ENCODE measurements at places on chromosomes 7 and 10.

DNA sequence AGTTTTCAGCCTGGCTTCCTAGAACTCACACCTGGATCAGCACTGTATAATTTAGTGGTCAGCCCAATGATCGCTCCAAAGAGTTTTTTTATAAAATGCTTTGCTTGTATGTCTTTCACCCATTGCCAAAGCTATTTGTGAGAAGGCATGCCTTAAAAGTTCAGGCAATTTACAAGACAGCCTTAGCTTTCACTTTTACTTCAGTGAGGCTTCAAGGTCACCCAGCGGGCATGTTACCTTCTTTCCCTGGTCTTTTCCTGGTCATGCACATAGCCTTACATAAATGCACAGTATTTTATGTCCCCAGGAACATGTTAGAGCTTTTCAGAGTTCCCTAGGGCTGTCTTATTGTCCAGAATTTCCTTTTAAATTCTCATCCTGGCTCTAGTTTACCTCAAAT lies 179.9 kb upstream of the TMEM72 start:
- DNase-seq, result no peak

DNA sequence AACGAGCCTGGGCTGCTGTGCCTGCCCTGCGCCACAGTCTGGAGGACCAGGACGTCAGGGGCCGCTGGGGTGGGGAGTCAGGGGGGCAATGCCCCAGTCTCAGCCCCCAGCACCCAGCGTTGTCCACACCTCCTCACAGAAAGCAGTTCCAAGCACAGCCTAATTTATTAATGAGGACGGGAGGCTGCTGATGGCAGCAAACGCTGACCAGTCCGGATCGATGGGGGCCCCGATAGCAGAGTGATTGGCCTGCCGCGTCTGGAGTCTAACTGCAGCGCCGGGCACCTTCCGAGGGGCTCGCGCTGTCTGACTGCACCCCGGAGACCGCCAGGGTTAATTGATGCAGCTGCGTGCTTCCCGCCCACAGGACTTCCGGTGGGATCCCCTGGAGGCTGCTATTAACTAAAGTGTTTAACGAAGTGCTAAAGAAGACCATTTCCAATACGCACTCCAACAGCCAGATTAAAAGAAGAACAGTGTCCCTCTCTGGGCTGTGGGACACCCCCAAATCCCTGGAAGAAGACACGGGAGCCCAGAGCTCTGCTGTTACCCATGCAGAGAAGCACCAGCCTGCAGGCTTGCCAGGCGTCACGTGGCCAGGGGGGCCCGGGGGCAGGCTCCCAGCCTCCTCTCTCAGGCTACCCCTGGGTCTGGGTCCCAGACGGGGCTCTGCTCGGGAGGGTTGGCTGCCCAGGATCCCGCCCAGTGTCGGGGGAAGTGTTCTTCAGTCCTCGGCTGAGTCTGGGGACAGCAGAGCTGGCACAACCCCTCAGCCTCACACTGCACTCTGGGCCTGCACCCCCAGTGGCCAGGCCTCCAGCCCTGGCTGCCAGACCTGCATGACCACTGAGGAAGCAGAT lies 63.8 kb downstream of the MICALL2 start:
- no peak for DNase-seq

DNA sequence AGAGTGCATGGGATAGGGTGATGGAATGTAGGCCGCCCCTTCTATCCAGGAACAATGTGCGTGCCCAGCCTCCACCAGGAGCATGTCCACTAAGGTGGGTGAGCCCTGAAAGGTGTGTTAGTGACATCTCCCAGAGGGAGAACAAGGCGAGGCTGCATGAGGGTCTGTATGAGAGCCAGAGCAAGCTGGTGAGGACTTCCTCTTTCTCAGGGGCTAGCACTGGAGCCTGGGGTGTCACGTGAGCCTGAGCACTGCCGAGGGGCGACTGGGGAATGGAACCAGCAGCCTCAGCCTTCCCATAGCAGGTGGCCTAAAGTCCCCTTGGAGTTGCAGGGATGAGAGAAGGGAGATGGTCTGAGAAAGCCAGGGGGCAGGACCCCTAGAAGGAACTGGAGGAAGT lies 156.3 kb upstream of the COBL start:
- no peak for DNase-seq

DNA sequence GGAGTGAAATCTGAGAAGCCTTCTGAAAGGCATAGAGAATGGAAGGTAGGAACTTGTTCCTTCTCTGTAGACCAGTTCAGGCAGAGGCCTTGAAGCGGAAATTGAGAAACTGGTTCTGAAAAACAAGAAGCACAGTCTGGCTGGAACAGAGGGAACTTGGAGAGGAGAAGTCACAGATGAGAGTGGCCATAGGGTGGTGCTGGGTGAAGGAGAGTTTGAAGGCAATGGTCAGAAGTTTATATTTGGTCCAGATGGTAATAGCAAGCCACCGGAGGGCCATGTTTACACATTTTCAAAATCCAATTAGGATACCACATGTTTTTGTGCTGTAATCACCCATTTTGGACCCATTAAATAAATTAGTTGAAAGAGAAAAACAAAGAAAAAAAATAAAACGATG lies 692.5 kb downstream of the INHBA start:
- DNase-seq, result no peak

DNA sequence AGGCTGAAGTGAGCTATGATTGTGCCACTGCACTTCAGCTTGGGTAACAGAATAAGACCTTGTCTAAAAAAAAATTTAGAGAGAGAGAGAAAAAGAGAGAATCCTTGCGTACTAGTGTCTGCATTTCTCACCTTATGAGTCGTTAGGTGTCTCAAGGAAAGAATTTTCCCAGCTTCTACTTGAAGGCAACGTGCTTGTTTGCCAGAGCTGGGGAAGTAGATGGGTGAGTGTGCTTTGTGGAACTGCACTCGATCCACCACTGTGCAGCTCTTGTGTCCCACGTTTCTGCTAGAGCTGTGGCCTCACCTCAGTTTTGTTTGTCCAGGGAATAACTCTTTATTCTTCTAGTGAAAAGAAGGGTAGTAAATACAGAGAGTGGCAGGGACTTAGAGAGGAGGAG lies 38.9 kb downstream of the HDAC9 start:
- no peak for DNase-seq

GRCh38 chr7:139505563-139505962 lies 17.9 kb upstream of the CLEC2L start:
- no peak for DNase-seq

Measured in femur (tissue), 1 donor.